ENCODE measurements at places on chromosomes 6 and 20.

- no peak for DNase-seq
Observed at GRCh38 chr6:71529769-71530168, 241.2 kb downstream of the OGFRL1 start.

DNA sequence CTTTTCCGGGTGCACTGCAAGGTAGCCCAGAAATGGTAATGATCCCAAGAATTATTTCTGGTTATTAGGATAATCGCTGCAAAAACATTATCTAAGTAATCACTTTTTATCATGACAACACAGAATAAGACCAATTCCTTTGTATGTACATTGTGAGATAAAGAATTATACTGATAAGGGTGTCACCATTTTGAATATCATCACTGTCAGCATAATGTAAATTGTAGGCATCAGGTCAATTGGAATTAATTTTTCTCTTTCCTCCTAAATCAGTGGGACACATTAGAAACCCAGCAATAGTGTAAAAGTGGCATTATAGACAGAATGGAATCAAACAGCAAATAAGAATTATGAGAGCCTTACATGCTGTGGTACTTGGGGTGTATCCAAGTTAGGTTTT is 183.1 kb upstream of the SCGN start:
- no peak for DNase-seq

- DNase-seq, result no peak
Observed at GRCh38 chr6:113015249-113015648, 668.1 kb downstream of the RFPL4B start.

DNA sequence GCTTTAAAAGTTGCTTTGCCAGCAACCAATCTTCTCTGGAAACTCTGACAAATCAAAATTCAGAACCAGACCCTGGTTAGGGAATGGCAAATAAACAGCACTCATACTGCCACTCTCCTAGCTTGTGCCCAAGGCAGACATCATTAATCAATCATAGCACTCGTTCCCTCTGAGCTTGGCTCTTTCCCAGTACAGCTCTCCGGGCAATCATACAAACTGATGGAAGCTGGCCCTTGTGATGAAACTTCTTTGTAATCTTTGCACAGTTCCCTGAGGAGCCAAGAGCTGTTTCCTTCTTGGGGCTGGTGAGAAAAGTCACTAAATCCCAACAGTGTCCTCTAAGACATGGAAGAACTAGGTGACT is 34.7 kb downstream of the KIAA1755 start:
- no peak for DNase-seq

DNA sequence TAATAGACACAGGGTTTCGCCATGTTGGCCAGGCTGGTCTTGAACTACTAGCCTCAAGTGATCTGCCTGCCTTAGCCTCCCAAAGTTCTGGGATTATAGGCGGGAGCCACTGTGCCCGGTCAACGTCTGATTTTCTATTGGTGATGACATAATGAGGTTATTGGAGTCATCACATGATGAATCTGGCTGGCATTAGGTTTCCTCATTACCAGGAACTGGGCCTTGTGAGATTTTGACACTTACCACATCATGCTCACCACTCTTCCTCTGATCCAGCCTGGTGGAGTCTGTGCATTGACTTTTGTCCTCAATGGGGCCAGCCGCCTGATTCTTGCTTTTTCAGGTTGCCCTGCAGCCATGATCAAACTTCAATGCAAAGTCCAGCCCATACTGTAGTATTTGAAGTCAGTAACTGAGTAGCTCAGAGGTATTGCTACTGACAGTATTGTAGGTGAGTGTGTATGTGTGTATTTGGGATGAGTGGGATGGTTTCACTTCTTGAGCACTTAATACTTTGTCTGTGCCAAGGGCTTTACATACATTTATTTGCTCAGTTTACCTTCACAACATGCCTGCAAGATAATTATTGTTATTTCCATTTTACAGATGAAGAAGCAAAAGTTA is 16.0 kb downstream of the ANKS1A start:
- no peak for DNase-seq

Data from T-helper 2 cell (primary cell).